ENCODE measurements at places on chromosomes 1 and 21. TPM values are rescaled to one million over a fixed set of nuclear protein-coding genes. Genes with fewer than 3 reads are reported as not detected.

Gene KCNE2
- total RNA-seq = not detected

Gene CD247
- not detected for total RNA-seq

Gene AMY1A
- not detected for total RNA-seq

Gene CFAP107
- total RNA-seq = 1.2 TPM

Gene SLC2A5
- total RNA-seq = 3.3 TPM

Gene NBPF4
- not detected for total RNA-seq

Gene PRDM15
- 7.6 TPM for total RNA-seq

Gene LRRC39
- total RNA-seq = 0.45 TPM
